ENCODE measurements at places on chromosomes 1 and 21.

GRCh38 chr1:33634806-33635205 lies 162.4 kb downstream of the ZSCAN20 start:
- DNase-seq: peak; percentile 59

GRCh38 chr1:147821883-147822282 lies 61.5 kb upstream of the GJA5 start:
- peak; percentile 38 for DNase-seq

GRCh38 chr1:63255153-63255552 lies 67.2 kb upstream of the FOXD3 start:
- no peak for DNase-seq

DNA sequence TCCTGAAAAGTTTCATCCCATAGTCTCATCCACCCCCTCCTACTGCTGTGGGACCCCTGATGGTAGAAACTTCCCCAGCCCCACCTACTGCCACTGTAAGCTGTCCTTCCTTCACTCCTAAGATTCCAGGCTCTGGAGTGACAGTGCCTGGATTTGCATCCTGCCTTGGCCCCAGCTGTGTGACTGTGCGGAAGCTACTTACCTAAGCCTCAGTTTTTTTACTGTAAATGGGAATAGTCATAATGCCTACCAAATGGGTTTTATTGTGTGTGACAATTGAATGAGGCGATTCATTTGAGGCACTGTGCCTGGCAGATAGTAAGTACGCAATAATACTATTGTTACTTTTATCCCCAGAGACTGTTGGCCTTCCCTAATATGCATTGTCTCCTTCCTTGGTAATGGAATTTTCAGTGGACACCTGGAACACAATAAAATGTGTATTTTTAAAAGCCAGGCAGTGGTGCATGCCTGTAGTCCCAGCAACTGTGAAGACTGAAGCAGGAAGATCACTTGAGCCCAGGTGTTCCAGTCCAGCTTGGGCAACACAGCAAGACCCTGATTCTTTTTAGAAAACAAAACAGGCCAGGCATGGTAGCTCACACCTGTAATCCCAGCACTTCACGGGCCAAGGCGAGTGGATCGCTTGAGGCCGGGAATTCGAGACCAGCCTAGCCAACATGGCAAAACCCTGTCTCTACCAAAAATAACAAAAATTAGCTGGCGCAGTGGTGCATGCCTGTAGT lies 55.0 kb upstream of the ZNF326 start:
- no peak for DNase-seq

DNA sequence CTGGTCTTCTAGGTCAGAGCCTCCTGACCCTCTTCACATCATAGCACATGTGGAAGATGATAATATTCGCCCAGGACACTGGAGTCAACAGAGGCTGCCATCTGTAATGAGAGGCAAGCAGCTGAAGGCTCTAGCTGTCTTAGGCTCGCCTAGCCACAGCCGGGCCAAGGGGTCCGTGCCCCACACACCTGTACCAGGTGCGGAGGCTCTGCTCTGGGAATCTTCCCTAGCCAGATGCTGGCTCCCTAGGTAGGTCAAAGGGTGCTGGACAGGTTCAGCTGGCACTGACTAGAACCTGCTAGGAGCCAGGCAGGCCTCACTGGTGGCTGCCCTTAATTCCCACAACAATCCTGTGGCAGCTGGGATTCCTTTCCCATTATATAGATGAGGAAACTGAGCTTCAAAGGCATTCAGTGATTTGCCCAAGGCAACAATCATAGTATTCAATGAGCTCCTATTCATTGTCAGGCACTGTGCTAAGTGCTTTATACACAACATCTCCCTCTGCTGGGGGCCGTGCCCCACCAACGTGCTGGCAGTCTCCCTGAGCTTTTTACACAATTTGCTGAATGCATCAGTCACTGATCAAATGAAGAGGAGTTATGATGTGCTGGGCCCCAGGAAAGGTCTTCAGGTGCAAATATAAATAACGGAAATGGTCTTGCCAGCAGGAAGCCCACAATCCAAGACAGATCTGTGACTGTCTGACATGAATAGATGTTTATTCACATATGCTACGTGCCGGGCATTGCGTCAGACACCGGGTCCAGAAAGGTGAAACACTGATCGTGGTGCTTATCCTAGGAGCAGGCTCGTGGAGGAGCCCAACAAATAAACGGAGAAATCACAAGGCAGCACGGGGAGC lies 58.0 kb downstream of the DDX20 start:
- DNase-seq: no peak

- no peak for DNase-seq
These were observed 45.3 kb downstream of the HENMT1 start for GRCh38 chr1:108615544-108615943.

- DNase-seq: no peak
These were observed 48.1 kb upstream of the DAB1 start for GRCh38 chr1:57471995-57472394.

DNA sequence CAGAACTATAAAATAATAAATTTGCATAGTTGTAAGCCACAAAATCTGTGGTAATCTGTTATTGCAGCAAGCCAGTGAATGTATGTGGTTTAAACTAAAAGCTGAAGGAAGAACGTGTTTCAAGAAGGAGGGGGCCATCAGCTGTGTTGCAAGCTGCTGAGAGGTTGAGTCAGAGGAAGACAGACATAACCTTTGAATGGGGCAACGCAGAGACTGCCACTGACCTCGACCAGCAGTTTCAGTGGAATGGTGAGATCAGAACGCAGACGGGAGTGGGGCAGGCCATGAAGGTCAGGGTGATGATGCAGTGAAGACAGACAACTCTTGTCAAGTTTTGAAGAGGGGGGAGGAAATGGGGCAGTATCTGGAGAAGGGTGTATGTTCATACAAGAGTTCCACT lies 23.2 kb upstream of the QSOX1 start:
- DNase-seq: peak; percentile 86

- DNase-seq: no peak
These were observed 90.0 kb downstream of the EDEM3 start for GRCh38 chr1:184664661-184665060.

DNA sequence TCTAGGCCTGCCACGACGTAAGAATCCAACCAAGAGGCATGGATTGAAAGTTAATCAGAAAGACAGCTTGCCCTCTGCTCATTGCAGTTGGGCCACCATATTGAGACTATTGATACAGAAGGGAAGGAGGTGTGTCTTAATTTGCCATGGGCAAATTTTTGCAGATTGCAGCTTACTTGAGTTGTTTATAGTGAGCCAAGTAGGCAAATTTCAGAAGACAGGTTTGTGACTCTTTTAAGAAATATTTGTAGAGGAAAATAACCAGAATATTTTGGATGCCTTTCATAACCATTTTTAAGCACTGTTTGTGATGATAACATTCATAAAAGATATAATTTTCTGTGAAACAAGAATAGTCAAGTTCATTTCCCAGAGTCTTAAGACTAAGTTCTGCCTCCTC lies 74.1 kb downstream of the PRDM2 start:
- DNase-seq: no peak

Measured in AG08395 (cell line).